ENCODE measurements at places on chromosomes 12 and 14.

DNA sequence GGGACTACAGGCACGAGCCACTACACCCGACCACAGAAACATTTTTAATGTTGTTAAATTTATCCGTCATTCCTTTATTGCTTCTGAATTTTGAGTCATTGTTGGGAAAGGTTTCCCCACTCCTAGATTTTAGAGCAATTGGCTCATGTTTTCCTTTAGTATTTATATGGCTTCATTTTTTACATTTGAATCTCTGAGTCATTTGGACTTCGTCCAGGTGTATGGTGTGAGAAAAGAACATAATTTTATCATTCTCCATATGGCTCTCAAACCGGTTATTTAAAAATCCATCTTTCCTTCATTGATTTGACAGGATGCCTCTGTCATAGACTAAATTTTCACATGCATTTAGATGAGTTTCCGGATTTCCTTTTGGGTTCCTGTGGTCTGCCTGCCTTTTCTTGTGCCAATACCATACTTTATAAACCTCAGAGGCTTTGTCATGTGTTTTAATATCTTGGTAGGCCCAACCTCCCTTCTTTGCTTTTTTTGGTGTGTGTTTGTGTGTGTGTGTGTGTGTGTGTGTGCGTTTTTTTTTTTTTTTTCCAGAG is 30.9 kb downstream of the LRTM2 start:
- no peak for DNase-seq

DNA sequence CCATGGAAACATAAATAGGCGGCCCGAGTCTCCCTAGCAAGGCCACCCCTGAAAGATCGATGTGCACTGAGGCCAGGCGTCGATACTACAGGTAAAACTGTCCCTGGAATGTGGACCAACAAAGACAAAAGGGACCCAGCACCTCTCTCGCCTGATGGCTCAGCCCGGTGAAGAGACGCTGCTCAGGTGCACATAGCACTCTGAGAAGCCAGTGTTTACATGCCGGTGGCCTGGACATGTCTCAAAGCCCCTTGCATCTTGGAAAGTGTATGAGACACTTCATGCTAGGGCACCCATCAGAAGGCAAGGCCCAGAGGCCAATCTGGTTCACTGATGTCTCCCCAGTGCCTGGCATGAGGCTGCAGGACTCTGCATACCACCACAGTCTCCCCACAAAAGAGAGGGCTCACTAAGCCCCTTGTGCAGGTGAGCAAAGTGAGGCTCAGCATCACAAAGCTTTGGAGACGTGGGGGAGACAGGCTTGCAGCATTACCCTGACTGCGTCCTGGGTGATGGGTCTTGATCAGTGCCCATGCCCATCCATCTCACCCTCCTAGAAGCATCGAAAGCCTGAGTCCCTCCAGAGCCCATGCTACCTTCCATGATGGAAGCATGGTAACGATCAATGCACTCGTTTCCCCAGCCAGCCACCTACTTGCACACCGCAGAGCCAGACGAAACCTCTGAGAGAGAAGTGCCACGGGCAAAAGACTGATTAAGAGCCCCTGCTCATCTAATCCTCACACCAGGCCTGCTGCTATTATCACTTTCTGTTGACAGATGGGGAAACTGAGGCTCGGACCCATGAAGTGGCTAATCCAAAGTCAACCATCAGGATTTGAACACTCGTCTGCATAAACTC is 16.1 kb downstream of the BCL11B start:
- DNase-seq, result no peak

DNA sequence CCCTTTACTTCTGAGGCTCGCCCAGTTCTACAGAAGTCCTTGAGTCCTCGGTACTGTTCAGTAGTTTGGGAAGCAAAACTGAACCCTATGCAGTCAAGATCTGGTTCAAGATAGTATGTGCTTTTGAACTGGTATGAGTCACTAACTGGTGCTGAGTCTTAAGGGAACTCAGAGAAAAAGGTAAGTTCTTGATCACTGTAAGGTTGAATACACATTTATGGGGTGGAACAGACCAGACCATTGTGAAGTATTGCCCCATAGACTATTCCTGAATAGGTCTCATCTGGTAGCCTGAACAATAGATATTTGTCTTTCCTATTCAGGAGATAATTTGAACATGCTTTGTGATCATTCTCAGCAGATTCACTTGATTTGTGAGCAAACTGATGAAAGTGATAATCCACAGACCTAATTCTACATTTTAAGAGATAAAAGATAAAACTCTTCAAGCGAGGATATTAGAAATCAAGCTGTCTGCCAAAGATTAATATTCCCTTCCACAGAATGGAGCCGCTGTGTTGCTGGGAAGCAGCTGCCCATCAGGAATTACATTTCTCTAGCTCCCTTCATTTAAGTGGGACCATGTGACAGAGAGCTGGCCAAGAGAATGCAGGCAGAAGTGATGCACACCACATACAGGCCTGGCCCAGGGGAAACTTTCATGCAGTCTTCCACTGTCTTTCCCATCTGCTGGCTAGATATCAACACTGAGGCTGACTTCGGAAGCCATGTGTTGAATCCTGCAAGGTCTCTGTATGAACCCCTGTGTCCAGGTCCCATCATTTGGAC is 369.8 kb upstream of the GARIN6 start:
- DNase-seq, result no peak

DNA sequence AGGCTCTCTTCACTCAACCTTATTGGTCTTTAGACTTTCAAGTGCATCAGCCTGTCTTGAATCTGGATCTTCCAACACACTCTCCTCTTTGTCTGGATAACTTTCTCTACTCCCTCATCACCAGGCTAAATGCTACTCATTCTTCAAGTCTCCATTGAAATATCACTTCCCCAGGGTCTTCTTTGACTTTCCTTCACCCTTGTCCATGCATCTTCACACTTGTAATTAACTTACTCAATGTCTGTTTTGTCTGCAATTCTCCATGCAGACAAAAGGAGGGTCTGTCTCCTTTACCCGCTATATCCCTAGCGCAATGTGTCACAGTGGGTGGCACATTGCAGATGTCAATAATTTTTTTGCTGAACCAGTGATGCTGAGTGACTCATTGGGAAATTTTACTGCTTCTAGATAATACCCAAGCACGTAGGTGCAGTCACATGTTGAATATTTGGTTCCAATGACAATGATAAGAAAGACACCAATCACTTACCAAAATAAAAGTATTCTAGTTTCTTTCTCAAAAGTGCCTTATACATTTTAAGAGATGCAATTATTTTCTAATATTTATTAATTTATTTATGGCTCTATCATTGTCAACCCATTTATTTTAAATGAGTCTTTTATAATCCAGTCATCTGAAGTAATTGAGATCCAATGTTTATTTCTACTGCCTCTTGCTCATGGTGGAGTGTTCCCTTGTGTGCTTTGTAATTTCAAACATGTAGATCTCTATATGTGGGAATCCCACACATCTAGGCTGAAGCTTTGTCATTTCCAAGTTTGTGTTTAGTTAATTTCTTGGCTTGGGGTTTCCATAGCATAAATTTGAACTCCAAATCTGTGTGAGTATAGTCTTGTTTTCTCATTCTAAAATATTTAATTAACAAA is 21.7 kb upstream of the RFC5 start:
- no peak for DNase-seq

DNA sequence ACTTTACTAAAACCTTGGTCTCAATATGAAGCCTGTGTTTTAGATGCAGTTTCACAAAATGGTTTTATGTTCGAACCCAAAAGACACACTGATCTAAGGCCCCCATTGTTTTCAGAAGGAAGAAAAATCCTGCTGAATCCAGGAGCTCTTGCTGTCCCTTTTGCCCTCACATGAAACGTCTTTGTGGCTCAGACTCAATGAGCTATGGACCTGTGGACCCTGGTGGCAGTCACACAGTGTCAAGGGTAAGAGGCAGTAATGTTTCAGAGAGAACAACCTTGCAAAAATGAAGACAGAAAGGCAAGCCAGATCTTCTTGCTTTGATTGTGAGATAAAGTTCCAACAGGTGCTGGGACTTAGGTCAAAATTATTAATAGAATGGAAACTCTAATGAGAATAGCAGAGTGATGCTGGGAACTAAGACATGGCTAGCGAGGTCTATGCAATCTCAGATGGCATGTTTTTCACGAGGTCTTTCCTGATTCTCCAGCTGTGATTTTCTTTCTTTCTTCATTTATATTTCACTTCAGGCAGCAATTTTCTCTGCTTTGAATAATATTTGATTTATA is 164.9 kb upstream of the SLC38A2 start:
- no peak for DNase-seq

DNA sequence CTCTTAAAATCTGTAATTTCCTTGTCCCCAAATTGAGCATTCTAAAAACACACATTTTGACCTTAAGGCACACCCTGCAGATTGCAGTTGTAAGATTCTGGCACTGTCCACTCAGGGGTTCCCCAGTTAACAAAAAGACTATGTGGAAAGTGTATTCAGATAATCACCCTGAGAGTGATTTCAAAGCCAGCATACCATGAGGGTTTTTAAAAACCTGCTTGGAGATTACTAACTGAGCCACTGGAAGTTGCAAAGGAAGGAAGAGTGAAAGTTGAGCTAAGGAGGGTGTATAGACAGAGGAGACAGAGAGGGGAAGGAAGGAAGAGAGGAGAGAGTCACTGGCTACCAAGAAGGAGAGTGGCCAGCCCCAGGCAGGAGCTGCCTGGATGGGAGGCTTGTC is 82.6 kb downstream of the EML1 start:
- DNase-seq, result no peak

GRCh38 chr12:85468356-85469157 is 188.5 kb downstream of the ALX1 start:
- DNase-seq, result peak; percentile 24

GRCh38 chr14:23763394-23763793 is 127.2 kb downstream of the DHRS2 start:
- no peak for DNase-seq

DNA sequence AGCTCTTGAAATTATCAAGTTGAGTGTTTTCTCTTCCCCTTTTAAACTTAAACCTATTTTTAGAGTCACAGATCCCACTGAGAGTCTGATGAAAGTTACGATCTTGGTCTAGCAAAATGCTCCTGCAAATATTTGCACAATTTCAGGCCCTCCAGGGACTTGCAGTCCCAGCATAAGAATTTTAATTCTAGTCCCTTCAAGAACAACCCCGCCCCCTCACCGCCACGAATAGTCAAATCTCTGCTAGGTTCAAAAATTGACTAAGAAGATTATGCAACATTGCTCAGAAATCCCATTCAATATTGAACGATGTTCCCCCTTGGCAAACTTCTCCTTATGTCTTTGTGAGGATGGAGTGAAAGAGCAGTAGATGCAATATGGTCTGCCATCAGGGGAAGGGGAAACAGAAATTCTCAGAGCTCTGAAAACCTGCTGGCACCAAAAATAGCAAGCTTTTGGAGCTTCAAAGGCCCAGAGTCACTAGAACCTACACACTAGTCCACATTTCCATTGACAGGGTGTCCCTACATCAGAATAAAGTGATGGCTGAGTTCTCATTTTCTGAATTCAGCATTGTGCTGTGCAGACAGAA is 127.5 kb upstream of the CCDC175 start:
- no peak for DNase-seq

DNA sequence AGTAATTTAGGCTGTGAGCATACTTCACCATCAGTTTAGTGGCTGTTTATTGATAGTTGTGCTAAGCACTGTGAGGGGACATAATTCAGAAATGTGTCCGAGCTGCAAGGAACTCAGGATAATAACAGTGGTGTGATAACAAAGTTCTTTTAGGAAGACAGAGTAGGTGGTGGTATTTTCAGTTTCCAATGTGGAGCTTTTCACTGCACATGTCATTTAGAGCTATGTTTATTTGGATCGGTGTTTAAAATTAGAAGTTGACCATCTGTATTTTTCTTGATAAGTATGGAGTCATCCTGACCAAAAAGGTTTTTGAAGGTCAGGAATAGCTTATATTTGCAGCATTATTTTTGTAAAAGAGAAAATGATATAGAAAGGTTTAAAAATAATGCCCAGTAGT is 443.5 kb downstream of the TMTC2 start:
- DNase-seq, result no peak

DNA sequence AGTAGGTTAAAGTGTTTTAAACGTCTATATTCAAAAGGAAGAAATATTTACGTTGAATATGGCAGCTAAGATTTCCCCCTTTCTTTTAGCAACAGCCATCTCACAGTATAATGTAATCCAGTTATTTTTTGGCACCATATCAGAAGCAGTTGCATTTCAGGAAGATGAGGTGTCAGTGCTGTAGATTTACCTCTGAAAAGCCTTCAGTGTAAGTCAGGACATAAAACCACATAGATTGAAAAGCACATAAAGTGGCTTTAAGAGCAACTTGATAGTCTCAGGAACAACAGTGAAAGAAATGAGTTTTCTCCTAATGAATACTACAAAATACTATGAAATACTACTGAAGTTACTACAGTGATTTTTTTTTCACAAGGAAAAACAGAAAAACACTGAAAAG is 6.9 kb downstream of the MLH3 start:
- no peak for DNase-seq

All from CMK (cell line).